ENCODE measurements at places on chromosomes 11 and 22.

DNA sequence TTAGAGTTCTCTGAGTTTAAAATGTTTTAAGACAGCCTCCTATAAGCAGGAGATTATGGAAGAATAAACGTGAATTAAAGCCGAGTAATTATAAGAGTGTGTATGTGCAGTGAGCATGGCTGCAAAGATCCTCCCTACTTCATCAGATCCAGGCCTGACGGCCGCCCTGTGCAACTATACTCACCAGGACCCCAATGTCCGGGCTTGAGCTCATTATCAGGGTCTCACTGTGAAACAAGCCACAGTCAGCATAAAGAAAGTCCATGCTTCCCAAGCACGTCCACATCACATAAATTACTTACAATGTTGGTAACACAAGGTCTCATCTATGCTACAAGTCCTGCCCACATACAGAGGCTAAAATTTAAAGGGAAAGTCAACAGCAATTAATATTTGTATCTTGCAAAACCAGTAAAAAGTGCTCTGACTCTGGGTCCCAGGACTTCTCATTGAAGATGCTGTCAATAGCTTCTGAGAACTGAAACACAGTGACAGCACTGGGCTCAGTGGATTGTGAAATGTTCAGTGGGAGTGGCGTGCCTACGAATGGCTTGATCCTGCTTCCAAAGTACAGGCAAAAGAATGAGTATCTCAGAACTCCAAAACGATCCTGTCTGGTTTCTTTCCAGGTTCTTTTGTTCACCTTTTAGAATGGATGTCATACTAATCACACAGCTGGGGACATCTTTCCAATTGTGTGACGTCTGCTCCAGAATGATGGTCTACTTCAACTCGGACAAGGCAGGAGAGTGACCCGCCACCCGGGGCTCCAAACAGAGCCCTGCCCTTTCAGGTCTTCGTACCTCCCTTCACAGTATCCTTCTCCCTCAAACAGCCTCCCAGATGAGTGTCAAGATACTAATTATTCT, 72.1 kb upstream of the ARFGAP3 start:
- peaks cover 37% of the 10 kb centered on the region for H3K4me1 ChIP-seq
- H3K36me3 ChIP-seq = no peaks in the 10 kb centered on the region
- no peaks in the 10 kb centered on the region for H3K27me3 ChIP-seq

- H3K27ac ChIP-seq = no peak overlapping the region
- no peak for DNase-seq
- H3K4me3 ChIP-seq = peak overlapping the region; percentile 87
These were observed 772 bp downstream of the SBF1 start for GRCh38 chr22:50473855-50474671.

DNA sequence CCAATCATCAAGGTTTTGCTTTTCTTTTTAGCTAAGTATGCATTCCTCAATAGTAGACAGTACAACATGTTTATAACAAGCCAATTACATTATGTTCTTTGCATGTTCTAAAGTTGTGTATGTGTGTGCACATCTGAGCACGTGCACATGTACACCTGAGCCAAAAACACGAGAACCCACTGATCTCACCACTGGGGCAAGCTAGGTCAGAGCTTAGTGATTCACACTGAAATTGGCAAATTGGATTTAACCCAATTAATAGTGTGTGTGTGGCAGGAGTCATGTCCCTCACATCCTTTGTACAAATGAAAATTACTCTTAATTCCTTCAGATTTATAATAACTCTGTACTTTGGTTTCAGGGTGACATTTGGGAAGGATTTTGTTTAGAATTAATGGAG, 145.7 kb upstream of the TEAD1 start:
- DNase-seq = no peak
- H3K4me3 ChIP-seq = no peak overlapping the region

DNA sequence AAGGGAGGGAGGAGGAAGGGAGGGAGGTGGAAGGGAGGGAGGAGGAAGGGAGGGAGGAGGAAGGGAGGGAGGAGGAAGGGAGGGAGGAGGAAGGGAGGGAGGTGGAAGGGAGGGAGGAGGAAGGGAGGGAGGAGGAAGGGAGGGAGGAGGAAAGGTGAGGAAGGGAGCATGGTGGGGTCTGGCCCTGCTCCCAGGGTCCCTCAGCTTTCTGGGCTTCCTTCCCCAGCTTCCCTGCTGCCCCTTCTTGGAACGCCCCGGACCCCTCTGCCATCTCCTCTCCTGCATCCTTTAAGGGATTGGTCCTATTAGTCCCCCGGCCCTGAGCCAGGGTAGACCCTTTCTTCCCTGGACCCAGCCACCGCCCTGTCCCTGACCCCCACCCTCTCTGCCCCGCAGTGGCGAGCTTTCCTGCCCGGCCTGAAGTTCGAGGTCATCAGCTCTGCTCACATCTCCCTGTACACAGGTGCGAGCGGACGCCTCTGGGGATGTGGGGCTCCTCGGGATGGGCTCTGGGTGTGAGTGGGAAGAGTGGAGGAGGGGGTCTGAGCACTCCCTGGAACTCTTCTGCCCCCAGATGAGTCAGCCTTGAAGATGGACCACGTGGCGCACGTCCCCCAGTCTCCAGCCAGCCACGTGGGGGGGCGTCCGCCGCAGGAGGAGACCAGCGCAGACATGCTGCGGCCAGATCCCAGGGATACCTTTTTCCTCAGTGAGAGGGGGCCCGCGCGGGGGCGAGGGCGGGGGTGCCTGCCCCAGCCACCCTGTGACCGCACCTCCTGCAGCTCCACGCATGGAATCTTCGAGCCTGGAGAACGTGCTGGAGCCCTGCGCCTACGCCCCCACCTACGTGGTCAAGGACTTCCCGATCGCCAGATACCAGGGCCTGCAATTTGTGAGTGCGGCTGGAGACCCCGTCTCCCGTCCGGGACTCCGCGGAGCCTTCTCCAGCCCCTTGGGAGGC, 6.0 kb downstream of the B4GALNT4 start:
- H3K27me3 ChIP-seq = no peaks in the 10 kb centered on the region
- no peak for DNase-seq
- H3K4me3 ChIP-seq = no peak overlapping the region
- peaks cover 21% of the 10 kb centered on the region for H3K36me3 ChIP-seq
- no peak overlapping the region for H3K27ac ChIP-seq
- H3K4me1 ChIP-seq = peaks cover 6% of the 10 kb centered on the region

DNA sequence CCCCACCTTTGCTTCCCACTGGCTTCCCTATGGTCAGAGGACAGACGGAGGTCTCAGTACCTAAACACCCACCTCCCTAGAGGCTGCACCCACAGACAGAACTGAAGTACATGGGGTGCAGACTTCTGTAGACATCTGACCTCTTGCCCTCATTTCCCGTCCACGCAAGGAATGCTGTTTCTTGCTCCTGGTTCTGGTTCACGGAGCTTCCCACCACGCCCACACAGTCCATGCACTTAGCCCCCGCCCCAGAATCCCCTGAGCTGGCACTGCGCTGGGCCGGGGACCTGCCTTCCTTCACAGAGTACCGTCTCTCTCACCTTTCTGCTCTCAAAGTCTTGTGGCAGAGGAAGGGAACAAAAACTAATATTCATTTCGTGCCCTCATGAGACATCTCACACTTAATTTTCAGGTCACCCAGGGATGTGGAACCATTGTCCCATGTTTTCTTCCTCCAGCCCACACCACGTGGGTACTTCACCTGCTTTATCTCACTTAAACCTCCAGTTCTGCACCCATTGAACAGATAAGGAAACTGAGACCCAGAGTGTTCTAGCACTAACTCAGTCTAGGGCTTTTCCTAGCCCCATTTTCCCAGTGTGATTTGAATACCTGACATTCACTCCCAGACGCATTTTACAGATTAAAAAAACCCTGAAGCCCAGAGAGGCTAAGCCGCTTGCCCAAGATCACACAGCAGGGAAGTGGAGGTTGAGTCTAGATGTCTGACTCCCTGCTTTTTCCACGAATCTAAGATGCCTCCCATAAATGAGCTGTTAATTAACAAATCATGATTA, 5.7 kb downstream of the TMPRSS6 start:
- H3K4me3 ChIP-seq = no peak overlapping the region
- DNase-seq = no peak
- no peaks in the 10 kb centered on the region for H3K27me3 ChIP-seq
- H3K4me1 ChIP-seq = no peaks in the 10 kb centered on the region
- H3K36me3 ChIP-seq = no peaks in the 10 kb centered on the region

DNA sequence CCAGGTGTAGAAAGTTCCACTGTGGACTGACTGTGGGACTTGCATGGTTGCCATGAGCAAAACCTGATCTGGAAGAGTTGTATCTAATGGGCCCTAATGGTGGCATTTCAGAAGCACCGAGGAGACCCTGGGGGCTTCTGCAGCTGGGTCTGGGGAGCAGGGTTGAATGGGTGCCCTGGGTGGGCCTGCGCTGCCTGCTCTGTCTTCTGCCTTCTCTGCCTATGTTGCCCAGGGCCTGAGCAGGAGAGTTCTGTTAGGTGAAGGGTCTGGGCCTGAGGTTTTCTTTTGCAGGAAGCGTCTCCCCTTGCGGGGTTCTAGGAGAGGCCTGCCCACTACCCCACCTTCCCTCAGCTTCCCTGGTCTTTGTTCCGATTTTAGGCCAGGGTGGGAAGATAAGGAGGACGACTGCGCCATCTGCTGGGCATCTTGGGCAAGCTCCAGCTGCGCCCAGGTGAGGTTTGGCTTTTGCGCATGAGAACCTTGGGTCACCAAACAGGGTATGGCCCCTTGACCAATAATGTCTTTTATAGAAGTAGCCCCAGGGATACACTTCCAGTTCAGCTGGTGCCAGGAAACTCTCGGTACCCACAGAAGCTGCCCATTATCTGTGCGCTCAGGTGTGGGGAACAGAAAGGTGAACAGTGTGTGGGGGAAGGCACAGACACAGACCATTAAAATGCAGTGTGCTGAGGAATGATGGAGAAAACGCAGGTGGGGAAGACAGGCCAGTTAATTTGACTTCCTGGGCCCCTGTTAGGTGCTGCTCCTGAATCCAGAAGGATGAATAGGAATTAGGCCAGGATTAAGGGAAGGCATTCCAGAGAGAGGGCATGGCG, 23.2 kb downstream of the COMMD9 start:
- H3K27me3 ChIP-seq = peaks cover 2% of the 10 kb centered on the region
- H3K4me3 ChIP-seq = no peak overlapping the region
- H3K27ac ChIP-seq = no peak overlapping the region
- H3K4me1 ChIP-seq = peaks cover 2% of the 10 kb centered on the region
- no peaks in the 10 kb centered on the region for H3K36me3 ChIP-seq
- DNase-seq = peak; percentile 80

DNA sequence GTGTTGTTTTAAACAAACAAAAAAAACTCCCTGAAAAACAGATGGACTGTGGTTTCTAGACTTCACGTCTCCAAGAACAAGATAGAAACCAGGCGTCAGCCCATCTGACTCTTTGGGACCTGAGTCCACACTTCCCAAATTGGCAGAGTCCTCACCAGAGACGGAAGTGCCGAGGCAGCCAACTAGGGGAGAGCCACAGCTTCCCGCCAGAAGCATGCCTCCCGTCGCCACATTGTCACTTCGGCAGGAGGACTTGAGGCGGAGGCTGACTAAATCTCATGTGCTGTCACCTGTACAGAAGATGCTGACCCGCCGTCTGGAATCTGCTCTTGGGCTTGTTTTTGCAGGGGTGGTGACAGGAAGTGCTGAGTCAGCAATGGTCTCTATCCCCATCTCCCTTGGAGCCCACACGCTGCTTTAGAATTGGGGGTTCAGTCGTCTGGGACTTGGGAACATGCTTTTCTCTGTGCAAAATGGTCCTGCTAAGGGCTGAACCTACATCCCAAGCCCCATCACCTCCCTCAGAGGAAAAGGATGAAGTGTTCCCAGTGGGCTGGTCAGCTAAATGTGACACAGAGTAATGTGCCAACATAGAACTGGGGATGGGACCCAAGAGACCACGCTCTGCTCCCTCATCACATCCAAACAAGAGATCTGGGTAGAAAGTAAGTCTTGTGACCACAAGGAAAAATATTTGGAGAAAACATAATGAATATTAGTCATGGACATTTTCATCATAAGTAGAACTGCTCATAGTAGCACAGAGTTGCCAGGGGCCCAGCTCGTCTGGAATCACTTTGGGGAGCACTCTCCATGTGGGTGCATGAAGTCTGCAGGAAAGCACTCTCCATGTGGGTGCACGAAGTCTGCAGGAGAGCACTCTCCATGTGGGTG, 152.9 kb downstream of the SNX19 start:
- H3K4me3 ChIP-seq = no peak overlapping the region
- no peak overlapping the region for H3K27ac ChIP-seq
- peaks cover 52% of the 10 kb centered on the region for H3K4me1 ChIP-seq

- no peak for DNase-seq
- H3K27me3 ChIP-seq = no peaks in the 10 kb centered on the region
- no peak overlapping the region for H3K4me3 ChIP-seq
- peaks cover 51% of the 10 kb centered on the region for H3K36me3 ChIP-seq
- no peak overlapping the region for H3K27ac ChIP-seq
These were observed 64.6 kb upstream of the ADSL start for GRCh38 chr22:40281717-40282116.

GRCh38 chr22:26845021-26845743, 187.8 kb downstream of the MIAT start:
- no peaks in the 10 kb centered on the region for H3K36me3 ChIP-seq
- H3K4me1 ChIP-seq = no peaks in the 10 kb centered on the region
- H3K4me3 ChIP-seq = no peak overlapping the region

DNA sequence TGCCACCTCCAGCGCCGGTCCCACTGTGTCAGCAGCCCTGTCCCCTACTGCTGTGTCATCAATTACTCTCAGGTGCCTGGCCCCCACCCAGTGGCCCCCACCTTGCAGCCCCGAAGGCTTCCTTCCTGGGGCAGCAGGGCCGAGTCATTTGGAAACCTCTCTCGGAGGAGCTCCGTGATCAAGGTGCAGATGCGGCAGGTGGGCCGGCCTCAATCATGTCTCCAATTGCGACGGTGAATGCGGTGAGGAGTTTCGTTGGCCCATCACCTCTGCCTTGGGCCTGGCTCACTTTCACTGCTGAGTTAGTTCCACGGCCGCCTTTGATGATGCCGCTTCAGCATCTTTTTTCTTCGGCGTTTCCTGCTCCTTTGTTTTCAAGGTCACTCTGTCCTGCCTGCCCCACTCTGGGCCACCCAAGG, 11.3 kb upstream of the CXCR5 start:
- H3K36me3 ChIP-seq = no peaks in the 10 kb centered on the region
- H3K27me3 ChIP-seq = no peaks in the 10 kb centered on the region
- no peak overlapping the region for H3K27ac ChIP-seq
- H3K4me1 ChIP-seq = peaks cover 25% of the 10 kb centered on the region
- H3K4me3 ChIP-seq = no peak overlapping the region

DNA sequence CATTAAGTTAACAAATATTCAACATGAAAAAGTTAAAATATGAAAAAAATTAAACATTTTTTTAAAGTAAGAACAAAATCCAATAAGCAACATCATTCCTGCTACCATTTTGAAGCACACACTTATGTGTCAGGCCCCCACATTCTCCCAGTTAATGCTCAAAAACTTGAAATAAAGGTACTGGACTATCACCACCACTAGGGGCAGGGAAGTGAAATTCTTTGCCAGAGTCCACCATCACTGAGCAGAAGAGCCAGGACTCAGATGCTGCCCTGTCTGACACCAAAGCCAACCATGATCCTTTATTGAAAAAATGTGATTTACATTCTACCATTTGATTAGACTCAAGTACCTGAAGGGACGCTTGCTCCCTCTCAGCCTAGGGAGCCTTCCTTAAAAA, 39.1 kb downstream of the PITPNB start:
- no peaks in the 10 kb centered on the region for H3K27me3 ChIP-seq
- H3K27ac ChIP-seq = no peak overlapping the region
- H3K36me3 ChIP-seq = peaks cover 3% of the 10 kb centered on the region
- no peak overlapping the region for H3K4me3 ChIP-seq
- DNase-seq = no peak
